ENCODE measurements at places on chromosomes 2 and 18.

GRCh38 chr2:104887676-104888075 is 33.8 kb downstream of the POU3F3 start:
- no peak for DNase-seq

- DNase-seq = no peak
Measured at GRCh38 chr2:138444411-138444810, 57.2 kb upstream of the SPOPL start.

GRCh38 chr2:6036211-6036610 is 344.0 kb downstream of the SOX11 start:
- DNase-seq = no peak

DNA sequence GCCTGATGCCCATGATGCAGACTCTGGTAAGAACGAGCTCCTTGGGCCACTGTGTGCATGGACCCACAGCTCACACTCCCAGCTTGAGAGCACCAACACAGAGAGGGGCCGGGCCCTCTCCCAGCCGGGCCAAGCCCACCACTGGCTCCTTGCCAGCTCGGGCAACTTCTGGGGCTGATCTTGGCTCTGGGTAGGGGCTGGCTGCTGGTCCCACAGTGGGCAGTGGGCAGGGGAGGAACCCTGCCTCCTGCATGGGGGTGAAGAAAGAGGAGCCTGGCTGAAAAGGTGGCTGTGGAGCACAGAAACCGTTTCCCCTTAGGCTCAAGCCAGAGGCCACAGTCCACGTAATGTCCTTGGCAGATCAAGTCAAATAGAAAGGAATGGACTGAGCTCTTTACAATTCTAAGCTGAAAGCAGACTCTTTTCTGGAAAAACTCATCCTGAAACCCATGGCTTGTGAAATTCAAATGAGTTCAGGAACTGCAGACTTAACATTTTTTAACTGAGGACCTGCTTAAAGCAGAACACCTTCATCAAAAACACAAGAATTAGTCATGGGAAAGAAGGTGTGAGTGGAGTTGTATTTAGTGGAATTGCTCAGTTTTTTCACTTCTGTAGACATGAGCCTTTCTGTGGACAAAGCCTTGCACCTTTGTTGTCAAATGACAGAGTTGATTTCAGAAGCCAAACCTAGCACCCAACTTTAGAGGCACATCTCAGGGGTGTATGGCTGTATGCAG is 104.9 kb downstream of the STPG4 start:
- DNase-seq = no peak

DNA sequence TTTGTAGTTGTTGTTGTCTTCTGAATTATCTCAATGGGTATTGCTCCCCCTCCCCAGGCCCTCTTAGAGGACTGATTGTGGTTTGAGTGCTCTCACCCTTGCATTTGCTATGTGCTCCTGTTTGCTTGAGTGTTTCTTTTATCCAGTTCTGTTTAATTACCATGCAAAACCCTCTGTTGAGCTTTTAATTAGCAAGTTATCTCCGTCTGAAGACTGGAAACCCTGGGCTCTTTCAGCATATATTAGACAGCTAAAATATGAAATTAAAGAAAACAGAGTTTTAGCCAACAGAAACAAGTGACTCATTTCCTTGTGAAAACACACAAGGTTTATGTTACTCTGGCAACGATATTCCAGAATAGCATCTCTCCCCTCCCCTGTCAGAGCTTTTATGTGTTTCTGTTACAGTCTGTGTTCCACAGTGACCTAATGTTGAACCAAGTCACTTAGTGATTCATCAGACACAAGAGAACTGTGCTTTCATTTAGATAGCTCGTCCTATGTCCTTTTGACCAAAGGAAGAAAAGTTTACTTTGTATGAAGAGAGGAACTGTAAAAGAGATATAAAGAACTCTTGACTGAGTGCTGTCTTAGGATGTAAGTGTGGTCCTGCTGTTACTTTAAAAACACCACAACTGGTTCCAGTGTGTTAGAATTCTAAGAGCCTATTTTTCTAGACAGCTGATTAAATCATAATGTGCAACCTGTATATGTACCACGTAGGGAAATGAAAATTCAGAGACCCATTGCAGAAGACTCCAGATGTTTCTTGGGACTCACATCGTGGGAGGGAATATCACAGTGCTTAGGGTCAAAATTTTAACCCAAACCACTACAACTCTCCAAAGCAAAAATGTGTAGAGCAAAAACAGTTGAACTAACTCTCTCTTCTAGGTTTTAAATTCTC is 172.8 kb upstream of the RBMS1 start:
- no peak for DNase-seq

GRCh38 chr18:75977081-75977480 is 518.0 kb downstream of the ZNF516 start:
- no peak for DNase-seq

DNA sequence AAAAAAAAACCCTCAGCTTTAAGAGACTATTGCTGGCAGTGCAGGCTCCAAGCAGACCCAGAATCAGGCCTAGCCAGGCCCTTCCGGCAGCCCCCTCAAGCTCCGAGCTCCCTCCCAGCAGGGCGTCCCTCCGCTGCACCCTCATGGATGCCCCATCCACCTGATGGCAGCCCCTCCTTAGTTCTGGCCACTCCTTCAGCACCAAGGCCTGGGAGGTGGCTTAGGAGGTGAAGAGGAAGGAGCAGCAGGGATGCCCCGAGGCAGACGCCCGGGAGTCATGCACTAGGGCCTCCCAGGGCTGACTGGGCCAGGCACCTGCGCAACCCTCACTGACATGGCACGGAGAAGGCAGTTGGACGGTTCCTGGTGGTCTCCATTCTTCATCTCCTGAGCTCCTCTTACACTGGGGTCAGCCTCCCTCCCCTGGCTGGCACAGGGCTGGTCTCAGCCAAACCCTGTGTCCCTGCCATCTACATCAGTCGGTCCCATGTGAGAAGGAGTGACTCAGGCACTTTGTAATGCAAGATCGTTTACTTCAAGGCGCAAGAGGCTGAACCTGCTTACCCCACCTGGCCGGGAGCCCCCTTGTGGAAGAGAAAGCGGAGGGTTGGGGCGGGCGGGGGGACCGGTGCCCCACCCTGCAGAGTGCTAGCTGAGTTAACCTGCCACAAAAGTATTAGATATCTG is 53.5 kb upstream of the ID2 start:
- no peak for DNase-seq

GRCh38 chr2:174008720-174009119 is 43.5 kb upstream of the SP3 start:
- DNase-seq = no peak

- DNase-seq = no peak
Measured at GRCh38 chr2:190183539-190183938, 121.0 kb upstream of the MSTN start.

DNA sequence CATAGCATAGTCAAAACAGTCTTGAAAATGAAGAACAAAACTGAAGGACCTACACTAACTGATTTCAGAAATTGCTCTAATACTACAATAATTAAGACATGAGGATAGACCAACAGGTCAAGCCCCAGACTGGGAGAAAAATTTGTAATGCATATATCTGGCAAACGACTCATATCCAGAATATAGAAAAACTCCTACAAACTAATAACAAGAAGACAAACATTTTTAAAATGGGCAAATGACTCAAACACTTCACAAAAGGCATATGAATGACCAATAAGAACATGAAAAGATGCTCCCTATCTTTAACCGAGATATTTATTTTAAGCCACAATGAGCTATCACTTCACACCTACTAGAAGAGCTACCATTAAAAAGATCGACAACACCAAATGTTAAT is 14.2 kb downstream of the TGFBRAP1 start:
- no peak for DNase-seq

GRCh38 chr2:14552818-14553217 is 79.7 kb upstream of the LRATD1 start:
- no peak for DNase-seq

DNA sequence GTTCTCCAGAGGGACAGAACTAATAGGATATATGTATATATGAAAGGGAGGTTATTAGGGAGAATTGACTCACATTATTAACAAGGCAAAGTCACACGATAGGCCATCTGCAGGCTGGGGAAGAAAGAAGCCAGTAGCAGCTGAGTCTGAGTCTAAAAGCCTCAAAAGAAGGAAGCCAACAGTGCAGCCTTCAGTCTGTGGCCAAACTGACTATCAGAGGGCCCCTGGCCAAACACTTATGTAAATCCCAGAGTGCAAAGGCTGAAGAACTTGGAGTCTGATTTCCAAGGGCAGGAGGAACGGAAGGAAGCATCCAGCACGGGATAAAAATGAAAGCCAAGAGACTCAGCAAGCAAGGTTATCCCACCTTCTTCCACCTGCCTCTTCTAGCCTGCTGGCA is 108.0 kb upstream of the LDLRAD4 start:
- no peak for DNase-seq

- DNase-seq = no peak
Measured at GRCh38 chr2:172674034-172674967, 61.3 kb upstream of the RAPGEF4 start.

DNA sequence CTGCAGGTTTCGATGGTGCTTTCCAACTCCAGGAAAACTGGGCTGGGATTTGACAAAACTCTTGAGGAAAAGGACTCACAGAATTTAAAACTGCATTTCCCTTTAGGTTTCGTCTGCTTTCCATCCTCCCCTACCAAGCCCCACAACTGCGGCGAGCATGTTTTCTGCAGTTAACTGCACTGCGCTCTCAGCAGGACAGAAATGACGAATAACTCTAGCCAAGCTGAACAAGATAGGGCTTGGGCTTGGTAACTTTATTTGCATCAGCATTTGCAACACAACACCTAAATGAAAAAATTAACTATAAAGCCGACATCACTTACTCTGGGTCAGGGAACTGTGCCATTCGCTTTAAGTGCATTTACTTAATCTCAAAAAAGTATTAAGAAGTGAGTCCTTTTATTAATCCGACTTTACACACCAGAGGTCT is 669 bp upstream of the PIKFYVE start:
- DNase-seq = no peak

DNA sequence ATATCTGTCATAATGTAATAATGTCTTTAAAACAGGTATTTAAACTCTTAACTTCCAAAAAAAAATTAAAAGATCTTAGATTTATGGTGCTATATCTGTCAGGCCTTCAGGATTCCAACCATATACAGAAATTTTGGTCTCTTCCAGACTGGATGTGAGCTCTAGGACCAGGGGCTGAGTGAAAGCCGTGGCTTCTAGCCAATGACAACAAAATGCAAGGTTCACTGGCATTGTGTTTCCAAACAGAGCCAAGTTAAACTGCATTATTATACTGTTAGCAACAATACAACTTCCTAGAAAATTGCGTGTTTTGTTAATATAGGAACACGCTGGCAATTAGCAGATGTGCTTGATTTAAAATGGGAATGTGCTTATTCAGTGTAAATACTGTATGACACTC is 809.8 kb upstream of the SOX11 start:
- no peak for DNase-seq

- DNase-seq = no peak
Measured at GRCh38 chr2:125455110-125455509, 1200.8 kb upstream of the GYPC start.

DNA sequence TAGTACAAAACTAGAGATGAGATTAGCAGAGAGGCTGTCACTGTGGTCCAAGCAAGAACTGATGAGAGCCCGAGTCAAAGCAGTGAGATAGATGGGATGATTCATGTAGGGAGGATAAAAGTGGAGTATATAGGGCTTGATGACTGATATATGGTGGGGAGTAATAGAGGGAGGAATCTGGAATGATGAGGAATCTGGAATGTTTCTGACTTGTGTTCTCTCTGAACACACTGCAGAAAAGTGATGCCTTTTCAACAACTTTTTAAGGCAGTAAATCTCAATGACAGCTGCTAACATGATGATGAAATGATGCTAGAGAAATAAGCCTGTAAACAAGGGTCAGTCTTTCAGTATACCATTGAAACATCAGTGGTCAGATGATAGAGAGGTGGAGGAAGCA is 143.5 kb upstream of the SP5 start:
- DNase-seq = no peak

- DNase-seq = no peak
Measured at GRCh38 chr2:100742277-100743254, 77.4 kb upstream of the NPAS2 start.

GRCh38 chr2:9738535-9739496 is 104.5 kb upstream of the TAF1B start:
- DNase-seq = no peak

DNA sequence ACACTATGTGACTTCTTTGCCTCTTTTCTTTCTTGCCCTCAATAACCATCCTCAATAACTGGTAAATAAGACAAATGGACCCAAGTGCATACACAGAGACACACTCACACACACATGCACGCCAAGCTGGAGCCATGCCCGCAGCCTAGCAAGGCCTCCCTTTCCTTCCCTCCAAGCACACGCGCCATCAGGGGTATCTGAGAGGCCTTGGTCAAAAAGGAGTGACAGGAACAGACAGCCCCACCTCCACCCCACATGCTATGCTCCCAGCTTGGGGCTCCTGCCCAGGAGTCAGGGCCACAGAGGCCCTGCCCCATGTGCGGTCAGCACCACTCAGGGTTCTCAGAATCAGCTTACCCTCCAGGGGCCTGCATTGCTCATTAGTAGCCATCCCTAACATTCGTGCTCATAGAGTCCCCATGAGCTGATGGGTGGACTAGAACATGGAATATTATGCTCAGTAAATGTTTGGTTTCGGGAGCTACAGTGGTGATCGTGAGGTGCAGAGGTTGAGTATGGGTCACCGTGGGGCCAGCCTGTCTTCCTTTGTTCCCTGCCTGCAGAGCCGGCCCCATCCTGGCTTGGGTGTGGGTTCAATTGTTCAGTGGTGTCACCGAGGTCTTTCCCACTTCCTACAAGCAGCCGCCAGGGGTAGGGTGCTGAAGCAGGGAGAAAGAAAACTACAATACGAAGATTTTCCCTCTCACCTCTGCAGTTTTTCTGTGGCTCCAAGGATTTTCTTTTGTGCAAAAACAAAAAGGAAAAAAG is 158.2 kb upstream of the RAB12 start:
- DNase-seq = no peak

GRCh38 chr2:162337868-162338267 is 6.1 kb upstream of the GCA start:
- DNase-seq = no peak

DNA sequence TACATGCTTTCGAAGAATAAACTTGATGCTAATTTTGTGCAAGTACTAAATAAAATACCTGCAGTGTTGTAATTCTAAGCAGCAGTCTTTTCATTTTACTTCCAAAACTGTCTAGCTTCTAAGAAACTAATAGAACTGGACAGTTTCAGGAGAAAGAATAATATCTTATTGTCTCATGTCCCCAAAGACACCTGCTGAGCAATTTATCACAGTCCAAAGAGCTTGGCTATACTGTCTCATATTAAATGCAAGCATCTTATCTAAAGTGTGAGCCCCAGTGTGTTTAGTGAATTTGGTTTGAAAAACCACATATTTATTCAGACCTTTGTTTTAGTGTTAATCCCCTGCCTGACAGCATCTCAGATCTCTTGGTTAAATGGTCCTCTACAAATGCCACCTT is 374.3 kb downstream of the TMX3 start:
- DNase-seq = no peak

GRCh38 chr2:156986339-156986988 is 271.0 kb upstream of the GALNT5 start:
- no peak for DNase-seq
